ENCODE measurements at places on chromosomes 6 and 20.

- no peak for DNase-seq
Observed at GRCh38 chr6:168962886-168963285, 290.8 kb downstream of the THBS2 start.

DNA sequence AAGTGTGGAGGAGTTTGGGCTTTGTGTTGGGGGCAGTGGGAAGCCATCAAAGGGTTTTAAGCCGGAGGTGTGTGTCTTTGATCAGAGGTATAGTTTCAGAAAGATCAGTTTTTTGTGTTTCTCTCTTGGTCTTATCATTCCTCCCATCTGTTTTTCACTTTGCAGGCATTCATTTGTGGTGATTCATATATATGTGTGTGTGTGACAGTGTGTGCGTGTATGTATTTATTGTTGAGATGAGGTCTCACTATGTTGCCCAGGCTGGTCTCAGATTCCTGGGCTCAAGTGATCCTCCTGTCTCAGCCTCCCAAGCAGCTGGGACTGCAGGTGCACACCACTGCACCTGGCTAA is 11.1 kb upstream of the SERINC3 start:
- DNase-seq, result peak; percentile 58

DNA sequence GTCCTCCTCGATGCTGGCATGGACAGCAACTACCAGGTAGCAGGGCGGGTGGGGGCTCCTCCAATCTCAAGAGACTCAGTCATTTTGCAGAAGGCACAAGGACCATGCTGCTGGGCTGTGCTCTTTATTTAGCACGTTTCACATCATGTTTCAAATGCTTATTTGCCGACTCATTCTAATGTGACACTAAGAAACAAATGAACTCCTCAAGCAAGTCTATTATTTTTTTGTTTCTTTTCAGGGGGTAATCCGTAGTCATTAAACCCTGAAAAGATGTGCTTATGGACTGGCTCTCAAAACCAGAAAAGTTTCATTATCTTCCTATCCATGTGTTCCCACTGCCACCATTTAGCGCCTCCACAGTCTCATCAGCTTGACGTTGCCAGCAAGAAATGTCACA is 92.9 kb downstream of the ANKS1A start:
- DNase-seq, result peak; percentile 80

DNA sequence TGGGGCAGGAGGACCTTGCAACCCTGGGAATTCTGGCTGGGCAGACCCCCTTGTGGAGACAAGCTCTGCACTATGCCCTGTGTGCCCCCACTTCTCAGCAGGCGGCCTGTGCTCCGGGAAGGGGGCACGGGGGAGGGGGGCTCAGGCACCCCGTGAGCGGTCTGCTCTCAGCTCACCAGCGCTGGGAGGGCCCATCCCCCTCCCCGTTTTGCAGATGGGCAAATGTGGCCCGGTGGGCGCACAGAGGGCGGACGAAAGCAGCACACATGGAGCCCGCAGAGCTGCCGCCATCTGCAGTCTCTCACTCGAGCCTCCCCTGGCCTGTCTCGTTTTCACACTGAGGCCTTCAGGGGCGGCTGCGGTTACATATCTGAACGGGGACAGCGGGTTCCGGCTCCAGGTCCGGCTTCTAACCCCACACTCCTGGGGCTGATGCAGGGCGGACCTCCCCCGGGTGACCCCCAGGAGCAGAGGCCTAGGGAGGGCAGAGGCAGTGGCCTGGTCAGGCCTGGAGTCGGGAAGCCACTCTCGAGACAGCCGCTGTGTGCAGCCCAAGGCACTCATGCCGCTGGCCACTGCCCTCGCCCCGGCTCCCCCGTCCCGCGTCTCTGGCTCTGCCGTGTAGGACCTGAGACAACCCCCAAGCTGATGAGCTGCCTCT is 13.9 kb downstream of the CHRNA4 start:
- DNase-seq, result no peak

GRCh38 chr20:25544311-25544710 is 41.0 kb downstream of the NINL start:
- DNase-seq, result no peak

GRCh38 chr6:96675597-96675996 is 112.7 kb downstream of the FHL5 start:
- DNase-seq, result no peak

- peak; percentile 56 for DNase-seq
Observed at GRCh38 chr6:79084693-79085092, 6.6 kb upstream of the PHIP start.

DNA sequence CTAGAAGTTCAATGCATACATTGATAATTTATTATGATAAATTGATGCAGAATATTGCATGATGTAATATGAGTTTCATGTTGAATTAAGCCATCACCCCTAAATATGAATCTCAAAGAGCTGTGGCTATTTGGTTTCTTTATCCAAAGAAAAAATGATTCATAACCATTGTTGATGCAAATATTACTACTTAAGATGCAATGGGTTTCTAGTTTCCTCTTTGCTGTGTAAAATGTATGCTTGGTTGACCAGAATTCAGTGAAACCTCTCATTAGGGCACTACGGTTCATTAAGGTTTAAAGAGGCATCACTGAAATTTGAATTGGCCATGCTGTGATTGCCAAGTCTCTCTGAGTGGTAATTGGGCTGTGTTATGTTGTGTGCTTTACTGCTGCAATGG is 492.5 kb upstream of the FLRT3 start:
- no peak for DNase-seq

GRCh38 chr6:170210651-170211403 is 80.1 kb downstream of the DLL1 start:
- peak; percentile 80 for DNase-seq

- no peak for DNase-seq
Observed at GRCh38 chr6:106684011-106684410, 54.6 kb downstream of the QRSL1 start.

DNA sequence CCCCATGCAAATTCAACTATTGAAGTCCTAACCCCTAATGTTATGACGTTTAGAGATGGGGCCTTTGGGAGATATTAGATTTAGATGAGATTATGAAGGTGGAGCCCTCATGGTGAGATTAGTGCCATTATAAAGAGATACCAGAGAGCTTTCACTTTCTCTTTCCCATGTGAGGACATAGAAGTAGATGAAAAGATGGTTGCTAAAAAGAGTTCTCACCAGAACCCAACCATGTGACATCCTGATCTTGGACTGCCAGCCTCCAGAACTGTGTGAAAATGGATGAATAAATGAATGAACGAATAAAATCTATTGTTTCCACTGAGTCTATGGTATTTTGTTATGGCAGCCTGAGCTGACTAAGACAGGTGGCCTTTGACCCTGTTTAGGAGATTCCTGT is 50.6 kb upstream of the FBXO30 start:
- no peak for DNase-seq

GRCh38 chr6:141394565-141395051 is 738.1 kb upstream of the GJE1 start:
- DNase-seq, result no peak

DNA sequence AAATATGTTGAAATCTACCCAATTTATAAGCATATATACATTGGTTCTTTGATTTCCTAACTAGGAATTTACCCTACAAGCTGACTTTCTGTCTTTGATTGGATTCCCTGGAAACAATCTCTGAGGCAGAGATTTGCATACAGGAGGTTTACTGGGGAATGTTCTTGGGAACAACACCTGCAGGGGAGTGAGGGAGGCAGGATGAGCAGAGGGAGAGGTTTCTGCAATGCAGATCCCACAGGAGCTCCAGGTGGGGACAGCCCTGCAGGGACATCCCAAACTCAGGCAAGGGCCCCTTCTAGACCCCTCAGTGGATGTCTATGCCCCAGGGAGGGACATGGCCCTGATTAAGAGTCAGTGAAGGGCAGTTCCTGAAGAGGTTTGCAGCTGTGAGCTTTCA is 95.2 kb upstream of the CCDC167 start:
- peak; percentile 21 for DNase-seq

GRCh38 chr20:39268981-39269461 is 306.9 kb downstream of the DHX35 start:
- peak; percentile 81 for DNase-seq

DNA sequence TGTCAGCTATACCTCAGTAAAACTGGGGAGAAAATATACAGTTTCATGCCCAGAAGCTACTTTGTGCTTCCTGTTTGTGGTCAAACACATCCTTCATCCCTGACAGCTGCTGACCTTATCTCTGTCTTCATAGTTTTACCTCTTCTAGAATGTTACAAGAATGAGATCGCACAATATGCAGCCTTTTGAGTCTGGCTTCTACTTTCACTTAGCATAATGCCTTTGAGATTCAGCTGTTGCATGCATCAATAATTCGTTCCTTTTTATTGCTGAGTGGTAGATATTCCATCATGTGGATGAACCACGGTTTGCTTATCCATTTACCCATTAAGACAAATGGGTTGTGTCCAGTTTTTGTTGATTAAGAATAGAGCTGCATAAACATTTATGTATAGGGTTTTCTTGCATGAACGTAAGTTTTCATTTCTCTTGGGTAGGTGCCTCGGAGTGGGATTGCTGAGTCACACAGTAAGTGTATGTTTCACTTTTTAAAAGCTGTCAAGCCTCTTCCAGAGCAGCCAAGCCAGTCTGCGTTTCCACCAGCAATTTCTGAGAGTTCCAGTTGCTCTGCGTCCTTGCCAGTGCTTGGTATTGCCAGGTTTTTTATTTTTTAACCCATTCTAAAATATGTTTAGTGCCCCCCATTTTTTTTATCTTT is 86.6 kb upstream of the PAX1 start:
- DNase-seq, result no peak

GRCh38 chr6:119109654-119110325 is 31.3 kb upstream of the FAM184A start:
- DNase-seq, result no peak

DNA sequence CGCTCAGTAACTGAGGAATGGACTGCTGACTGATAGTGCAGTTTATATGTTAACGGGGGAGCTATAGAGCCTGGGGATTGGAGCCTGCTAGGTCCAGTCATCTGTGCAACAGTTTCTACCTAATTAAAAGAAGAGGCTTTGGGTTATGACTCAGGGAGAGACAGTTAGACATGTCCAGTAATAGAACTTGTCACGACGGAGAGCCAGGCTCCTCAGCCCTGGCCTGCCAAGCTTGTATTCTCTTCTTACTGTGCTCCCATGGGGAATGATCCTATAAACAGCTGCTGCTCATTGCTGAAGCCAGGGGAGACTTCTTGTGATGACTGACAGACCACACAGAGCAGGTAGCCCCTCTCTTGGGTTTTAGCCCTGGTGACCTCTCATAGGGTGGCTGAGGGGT is 69.3 kb downstream of the SYNJ2 start:
- DNase-seq, result peak; percentile 92

DNA sequence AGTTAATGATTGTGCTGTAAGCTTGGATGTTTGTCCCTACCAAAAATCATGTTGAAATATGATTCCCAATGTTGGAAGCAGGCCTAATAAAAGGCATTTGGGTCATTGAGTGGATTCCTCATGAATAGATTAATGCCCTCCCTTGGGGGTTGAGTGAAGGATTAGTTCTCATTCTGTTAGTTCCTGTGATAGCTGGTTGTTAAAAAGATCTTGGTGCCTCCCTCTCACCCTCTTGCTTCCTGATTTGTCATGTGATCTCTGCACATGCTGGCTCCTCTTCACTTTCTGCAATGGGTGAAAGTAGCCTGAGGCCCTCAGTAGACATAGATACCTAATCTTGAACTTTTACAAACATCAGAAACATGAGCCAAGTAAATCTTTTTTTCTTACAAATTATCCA is 115.6 kb upstream of the HCRTR2 start:
- DNase-seq, result no peak

DNA sequence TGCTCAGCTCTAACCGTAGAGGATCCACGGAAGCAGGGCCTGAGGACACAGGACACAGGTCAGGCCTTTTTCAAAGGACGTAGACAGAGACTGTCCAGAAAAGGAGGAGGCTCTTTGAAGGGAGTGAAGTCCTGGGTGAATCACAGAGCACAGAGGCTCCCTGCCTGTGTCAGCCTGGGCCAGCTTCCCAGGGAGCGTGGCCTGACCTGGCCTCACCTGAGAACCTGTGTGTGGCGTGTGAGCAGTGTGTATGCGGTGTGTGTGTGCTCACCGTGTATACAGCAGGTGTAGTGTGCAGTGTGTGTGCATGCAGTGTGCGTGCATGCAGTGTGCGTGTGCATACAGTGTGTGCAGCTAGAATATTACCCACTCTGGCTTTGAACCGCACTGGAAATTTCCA is 56.0 kb upstream of the FNDC1 start:
- DNase-seq, result no peak

DNA sequence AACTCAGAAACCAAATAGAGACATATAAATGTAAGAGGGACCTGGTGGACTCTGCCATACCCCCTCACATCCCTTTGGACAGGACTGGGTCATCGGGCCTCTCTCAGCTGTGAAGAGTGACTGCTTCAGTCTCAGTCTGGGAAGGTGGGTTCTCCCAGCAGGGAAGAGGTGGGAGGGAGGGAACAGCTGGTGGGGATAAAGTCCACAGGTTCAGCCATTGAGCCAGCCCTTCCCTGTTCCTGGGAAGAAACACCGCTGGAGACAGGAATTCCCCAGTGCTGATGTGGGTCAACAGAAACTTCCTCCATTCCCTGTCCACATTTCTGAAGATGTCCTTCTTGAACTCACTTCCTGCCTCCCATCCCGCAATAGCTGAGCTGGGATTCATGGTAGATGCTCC is 209.2 kb upstream of the PMEPA1 start:
- DNase-seq, result no peak

- no peak for DNase-seq
Observed at GRCh38 chr6:22766979-22767378, 197.6 kb downstream of the HDGFL1 start.

Data from osteoblast (primary cell).